Ammon's horn (tissue), 1 donor: ENCODE measurements at places on chromosomes 3 and 15.

DNA sequence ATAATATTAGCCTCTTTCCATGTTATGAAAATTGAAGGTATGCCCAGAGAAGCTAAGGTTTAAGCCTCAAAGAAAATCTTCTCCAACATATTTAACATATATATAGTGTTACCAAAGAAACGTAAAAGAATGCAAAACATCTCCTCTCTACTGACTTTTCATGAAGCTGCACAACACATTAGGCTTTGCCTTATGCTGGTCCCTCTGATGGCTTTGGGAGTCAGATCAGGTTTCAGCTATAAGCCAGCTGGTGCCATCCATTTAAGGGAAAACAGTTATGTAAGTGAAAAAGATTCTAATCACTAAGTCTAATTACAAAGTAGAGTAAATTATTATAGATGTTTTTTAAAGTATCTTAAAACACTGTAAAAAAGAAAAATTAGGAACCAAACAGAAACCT, 410.5 kb downstream of the LSAMP start:
- no peak for DNase-seq

- no peak for DNase-seq
Observed at GRCh38 chr3:52856666-52857065, 21.8 kb upstream of the MUSTN1 start.

- DNase-seq, result no peak
Observed at GRCh38 chr3:189563853-189564563, 67.2 kb upstream of the TP63 start.

DNA sequence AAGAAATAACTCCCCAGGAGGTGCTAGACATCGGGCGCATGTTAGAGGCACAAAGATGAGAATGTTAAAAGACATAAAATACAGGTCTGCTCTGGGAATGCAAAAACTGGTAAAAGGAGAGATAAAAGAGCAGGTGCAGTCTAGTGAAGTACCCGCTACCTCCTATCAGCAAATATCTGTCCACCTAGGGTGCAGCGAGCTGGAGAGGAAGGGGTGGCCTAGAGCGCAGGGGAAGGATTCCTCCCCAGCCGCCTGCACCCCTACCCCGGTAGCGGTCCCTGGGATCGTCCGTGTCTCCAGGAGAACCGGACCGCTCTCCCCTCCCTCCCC, 237 bp upstream of the ZNF662 start:
- DNase-seq, result no peak

GRCh38 chr3:155149494-155149893, 69.4 kb downstream of the MME start:
- DNase-seq, result no peak

GRCh38 chr15:100597862-100598261, 4.1 kb downstream of the LINS1 start:
- no peak for DNase-seq

GRCh38 chr3:30912301-30912700, 17.8 kb upstream of the GADL1 start:
- DNase-seq, result no peak

- DNase-seq, result no peak
Observed at GRCh38 chr3:12926660-12927059, 85.3 kb upstream of the RPL32 start.

DNA sequence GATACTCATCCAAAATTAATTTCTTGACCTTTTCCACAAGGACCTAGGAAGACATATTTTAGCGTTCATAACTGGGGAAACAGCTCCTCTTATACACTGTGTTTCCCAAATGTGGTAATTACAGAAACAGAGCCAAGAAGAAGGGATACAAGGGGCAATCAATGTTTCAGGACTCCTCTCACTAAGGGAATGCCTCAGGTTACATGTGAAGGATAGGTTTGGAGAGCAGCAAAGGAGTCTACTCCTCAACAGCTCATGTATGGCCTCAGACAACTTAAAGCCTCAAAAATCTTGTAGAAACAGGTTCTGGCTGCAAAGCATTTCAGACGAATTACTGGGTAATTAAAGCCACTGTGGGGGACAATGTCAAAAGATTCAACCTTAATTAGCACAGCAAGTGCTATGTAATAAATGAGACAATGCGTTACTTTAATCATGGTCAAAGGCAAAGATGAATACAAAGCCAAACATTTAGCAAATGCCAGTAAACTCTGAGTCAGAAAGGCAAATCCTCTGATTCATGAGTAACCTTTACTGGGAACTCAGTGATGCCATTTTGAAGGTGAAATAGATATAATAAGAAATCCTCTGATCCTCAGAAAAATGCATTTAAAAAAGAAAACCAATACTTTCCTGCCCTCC, 1111.2 kb downstream of the TUSC7 start:
- no peak for DNase-seq

DNA sequence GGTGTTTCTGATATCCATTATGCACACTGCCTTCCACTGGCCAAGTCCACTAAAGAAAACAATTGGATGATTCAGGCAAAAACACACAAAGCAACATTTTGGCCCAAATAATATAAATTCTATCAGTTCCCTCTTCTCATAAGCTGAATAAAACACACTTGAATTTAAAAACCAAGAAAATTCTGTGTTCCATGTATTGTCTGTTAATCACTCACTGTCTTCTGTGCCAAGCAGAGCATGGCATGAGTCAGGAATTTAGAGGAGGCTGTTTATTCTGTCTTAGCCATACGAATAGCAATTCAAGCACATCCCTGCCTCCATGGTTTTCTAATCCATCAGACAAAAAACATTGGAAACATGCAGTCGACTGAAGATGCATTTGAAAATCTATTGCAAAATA, 215.6 kb upstream of the UMPS start:
- peak; percentile 74 for DNase-seq

GRCh38 chr3:173734473-173734872, 336.9 kb downstream of the NLGN1 start:
- DNase-seq, result no peak

- DNase-seq, result no peak
Observed at GRCh38 chr15:61654918-61655317, 405.3 kb downstream of the VPS13C start.

DNA sequence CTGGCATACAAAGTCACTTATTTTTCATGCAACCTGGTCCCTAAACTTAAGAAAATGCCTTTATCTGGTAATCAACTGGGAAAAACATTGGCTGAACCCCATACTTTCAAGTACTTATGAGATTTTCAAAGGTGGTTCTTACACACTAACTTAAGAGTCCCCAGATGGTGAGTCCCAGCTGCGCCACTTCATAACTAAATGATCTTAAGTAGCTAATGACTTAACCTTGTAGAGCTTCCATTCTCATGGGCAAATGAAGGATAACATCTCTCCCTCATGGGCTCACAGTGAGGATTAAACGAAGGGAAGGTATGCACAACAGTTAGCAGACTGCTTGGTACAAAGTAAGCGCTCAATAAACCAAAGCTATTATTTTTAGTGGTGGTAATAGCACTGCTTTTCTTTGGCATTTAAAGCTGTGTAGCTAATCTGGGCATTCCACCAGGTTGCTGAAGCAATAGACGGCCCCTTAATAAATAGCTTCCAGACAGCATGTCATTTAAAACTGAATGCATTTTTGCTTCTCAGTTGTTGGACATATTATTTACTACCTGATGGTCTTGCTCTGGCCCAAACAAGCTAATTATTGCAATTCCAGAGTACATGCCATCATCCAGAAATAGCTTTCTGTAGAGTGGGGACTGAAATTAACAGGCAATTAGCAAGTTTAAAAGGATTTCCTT, 55.4 kb downstream of the LIPC start:
- no peak for DNase-seq

GRCh38 chr3:188106887-188107830, 46.8 kb upstream of the LPP start:
- DNase-seq, result no peak

- peak; percentile 62 for DNase-seq
Observed at GRCh38 chr3:71307991-71308697, 275.4 kb downstream of the FOXP1 start.

DNA sequence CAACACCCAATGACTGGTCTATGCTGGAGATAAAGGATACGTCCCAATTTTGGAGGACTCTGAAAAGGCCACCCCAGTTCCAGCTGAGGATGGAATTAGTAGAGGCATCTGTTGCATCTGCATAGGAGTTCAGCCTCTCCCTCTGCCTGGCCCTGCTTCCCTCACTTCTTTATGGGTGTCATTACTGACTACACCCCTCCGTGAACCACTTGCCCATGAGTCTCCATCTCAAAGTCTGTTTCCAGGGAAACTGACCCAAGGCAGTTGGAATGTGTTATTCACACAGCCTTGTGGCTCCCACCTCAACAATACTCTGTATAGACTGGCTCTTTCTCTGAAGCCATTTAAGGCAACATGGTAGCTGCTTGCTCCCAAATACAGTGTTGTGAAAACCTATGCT, 21.4 kb upstream of the PCOLCE2 start:
- DNase-seq, result no peak

- DNase-seq, result no peak
Observed at GRCh38 chr15:94174399-94174802, 57.0 kb upstream of the MCTP2 start.

DNA sequence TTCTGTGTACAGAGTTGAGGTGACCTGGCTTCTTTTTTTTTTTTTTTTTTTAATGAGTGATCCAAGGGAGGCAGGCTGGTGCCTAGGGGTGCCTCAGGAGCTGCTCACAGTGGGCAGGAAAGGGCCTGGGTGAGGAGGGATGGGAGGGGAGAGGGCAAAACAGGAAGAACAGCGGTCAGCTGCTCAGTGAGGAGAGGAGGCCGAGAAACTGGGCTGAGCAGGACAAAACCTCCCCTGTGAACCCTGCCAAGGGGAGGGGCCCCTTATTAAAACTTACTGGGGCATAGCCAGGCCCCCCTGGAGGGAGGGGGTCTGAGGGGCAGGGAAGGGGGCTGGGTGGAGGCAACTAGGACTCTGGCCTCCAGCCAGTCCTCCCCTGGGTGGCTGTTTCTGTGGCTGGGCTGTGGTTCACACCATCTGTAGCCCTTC, 3.5 kb downstream of the PLEKHO2 start:
- peak; percentile 83 for DNase-seq

GRCh38 chr3:60086811-60087210, 1037.0 kb upstream of the CFAP20DC start:
- DNase-seq, result no peak

DNA sequence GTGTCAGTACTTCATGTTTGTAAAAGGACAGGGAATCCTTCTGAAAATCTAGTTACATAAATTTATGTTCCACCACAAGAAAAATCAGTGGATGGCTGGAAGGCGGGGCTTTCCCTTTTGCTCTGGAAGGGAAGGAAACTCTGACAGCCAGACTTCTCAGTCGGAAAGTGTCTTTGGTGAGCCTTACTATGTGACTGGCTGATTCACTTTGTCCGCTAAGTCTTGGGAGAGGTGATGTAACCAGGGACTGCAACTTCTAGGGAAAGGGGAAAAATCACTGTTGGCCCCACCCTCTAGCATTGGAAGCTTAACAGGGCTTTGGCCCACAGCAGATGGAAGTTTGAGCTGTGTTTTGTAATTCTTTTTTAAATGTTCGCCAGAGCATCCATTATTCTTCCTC, 281.4 kb upstream of the CTDSPL start:
- DNase-seq, result no peak

DNA sequence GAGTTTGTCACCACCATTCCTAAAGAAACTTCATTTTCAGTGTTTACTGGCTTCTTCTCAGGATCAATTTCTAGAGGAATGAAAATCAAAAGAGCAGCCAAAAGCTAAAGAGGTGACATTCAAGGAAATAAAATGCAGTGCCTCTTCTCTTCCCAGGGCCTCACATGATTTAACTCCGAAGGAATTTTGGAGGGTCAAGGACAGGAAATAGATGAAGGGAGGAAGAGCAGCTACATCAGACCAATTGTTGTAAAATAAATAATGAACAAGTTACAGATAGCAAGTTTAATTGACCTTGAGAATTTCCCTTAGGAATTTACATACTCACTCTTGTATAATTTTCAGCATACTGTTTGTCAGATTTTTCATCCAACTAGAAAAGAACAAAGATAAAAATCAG, 78.1 kb downstream of the LRRFIP2 start:
- DNase-seq, result no peak

- DNase-seq, result no peak
Observed at GRCh38 chr3:27653803-27654558, 68.1 kb downstream of the EOMES start.

- no peak for DNase-seq
Observed at GRCh38 chr3:143791386-143791785, 56.9 kb downstream of the SLC9A9 start.

GRCh38 chr15:101126618-101127505, 125.0 kb downstream of the CHSY1 start:
- DNase-seq, result no peak

GRCh38 chr15:80773122-80773551, 6.0 kb upstream of the CEMIP start:
- DNase-seq, result no peak

DNA sequence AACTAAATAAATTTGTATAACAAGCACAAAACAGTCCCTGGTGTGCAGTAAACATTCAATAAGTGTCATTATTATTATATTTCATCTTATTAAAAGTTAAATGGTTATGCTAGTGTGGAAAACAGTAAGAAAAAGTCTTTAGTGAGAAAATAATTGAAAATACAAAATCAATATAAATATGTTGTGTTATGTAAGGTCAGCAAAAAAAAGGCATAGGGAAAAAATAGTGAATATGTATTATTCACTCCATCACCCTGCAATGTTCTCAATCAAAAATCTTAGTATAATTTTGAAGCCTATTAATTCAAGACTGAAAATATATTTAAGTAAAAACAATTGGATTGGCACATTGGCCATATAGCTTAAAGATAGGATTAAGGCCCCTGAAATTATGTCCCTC, 63.3 kb upstream of the KCNMB2 start:
- DNase-seq, result no peak

DNA sequence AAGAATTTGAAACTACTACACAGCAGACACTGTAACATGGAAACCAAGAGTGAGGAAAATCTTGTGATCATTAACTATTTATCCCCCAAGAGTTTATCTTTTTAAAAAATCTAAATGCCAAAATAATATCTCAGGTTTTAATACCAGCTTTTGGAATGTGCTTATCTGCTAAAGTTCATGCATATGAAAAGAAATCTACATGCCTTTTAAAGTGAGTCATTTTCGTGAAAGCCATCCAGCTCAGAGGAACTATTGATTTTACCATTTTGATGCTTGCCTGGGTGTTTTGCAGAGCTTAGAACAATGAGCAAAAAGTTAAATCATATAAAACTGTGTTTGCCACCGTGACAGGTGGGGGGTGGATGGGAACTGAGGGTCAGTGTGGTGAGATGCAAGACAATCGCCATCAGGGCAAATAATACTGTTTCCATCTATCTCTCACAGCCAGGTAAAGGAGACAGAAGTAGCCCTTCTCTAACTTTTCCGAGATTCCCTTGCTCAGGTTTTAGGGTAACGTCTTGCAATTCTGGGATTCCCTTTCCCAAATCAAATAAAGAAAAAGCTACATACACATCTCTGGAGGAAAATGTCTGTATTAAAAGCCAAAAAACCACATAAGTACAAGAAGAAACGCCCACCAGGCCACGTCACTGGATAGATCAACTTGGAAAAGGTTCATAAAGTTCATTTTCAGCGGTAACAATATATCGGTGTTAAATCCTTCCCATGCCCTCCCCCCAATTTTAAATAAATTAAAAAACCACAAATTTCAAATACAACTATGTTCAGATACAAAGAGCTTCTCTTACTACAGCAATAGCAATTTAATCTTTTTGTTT, 2.0 kb downstream of the TMEM158 start:
- DNase-seq, result no peak

- no peak for DNase-seq
Observed at GRCh38 chr3:48478626-48479555, 25.1 kb downstream of the SHISA5 start.

GRCh38 chr3:5699811-5700210, 512.3 kb downstream of the EDEM1 start:
- DNase-seq, result no peak

- no peak for DNase-seq
Observed at GRCh38 chr3:33331414-33331813, 54.2 kb downstream of the FBXL2 start.

- peak; percentile 69 for DNase-seq
Observed at GRCh38 chr3:8663177-8664061, 18.8 kb upstream of the SSUH2 start.
